ENCODE measurements at places on chromosomes 3 and 15.

GRCh38 chr15:77349666-77350065 is 70.2 kb downstream of the PEAK1 start:
- no peak for DNase-seq

GRCh38 chr3:142224482-142225072 is 808 bp downstream of the GK5 start:
- DNase-seq = peak; percentile 41

- DNase-seq = no peak
Measured at GRCh38 chr3:27454461-27454860, 29.7 kb downstream of the SLC4A7 start.

DNA sequence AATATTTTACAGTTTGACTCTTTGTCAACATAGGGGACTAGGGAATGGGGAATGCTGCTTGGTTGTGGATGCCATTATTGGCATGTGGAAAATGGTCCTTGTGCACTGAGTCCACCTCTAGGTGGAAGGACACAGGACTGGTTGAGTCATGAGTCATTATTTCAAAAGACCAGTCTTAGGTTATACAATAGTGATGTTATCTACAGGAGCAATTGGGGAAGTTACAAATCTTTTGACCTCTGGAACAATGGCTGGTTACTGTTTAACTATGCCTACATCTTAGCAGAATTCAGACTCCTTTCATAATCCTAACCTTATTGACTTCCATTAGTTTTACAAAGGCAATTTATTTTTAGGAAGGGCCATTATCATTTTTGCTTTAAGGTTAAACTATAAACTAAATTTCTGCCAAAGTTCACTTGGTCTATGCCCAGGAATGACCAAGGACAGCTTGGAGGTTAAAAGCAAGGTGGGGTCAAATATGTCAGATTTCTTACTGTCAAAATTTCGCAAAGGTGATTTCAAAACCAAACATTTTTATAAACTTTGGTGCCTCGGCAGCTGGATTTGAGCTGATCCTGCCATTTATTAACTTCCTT is 11.8 kb upstream of the CCR8 start:
- no peak for DNase-seq

GRCh38 chr3:169879845-169880575 is 10.3 kb upstream of the LRRC31 start:
- DNase-seq = no peak

DNA sequence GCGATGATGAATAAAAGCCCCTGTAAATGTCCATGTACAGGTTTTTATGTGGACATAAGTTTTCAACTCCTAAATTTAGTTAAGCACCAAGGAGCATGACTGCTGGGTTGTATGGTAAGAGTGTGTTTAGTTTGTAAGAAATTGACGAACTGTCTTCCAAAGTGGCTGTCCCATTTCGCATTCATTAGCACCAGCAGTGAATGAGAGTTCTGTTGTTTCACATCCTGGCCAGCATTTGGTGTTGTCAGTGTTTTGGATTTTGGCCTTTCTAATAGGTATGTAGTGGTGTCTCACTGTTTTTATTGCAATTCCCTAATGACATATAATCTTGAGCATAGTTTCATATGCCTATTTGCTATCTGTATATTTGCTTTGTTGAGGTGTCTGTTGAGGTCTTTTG is 3.7 kb downstream of the ZNF621 start:
- no peak for DNase-seq

DNA sequence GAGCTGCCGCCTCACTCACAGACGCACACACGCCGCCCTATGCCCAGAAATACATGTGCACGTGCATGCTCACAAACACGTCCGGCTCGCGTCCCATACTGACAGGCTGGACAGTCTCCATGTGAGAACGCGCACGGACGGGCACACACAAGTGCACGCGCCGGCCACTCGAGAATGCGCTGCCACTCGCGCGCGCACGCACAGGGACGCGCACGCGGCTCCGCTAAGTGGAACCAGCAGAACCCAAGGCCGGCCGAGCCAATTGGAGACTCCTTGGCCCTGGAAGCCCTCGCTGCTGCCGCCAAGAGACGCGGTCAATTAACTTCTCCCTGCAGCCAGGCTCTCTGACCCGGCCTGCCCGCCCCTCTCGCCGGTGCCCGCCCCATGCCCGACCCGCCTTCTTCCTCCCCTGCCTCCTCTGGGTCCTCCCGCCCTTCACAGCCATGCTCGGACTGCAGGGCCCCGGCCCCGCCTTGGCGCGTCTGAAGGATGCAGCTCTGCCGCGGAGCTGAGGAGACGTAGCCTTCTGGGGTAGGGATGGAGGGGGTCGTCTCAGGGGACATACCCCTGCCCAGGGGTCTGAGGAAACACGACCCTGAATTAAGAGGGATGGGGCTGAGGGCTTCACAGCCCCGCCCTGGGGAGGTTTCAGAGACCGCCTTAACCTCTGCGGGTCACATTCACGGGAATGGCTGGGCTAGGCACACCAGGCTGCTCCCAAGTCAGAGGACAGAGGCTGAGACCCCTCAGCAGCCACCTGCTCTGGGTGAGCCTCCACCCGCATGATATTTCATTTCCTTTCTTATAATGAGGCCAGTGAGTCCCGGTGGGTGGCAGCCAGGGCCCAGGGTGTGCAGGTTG is 15.0 kb downstream of the PTH1R start:
- peak; percentile 90 for DNase-seq

GRCh38 chr15:86089422-86089821 is 9.8 kb downstream of the AGBL1 start:
- DNase-seq = no peak

DNA sequence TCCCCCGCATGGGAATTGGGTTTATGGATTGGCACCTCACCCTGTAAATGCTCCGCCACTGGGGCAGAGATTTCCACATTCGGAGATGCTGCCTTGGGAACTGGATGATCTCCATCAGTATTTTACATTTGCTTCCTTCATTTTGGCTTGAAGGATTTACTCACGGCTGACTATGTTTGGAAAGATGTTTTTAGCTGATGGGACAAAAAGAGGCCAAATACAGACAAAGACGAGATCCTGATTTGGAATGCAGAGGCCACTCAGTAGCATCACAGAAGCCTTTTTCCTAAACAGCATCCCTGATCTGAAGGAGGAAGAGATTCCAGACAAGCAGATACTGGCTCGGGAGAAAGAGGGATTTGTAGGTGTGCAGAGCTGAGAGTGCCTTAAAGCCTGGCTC is 76.9 kb downstream of the MESD start:
- DNase-seq = no peak

DNA sequence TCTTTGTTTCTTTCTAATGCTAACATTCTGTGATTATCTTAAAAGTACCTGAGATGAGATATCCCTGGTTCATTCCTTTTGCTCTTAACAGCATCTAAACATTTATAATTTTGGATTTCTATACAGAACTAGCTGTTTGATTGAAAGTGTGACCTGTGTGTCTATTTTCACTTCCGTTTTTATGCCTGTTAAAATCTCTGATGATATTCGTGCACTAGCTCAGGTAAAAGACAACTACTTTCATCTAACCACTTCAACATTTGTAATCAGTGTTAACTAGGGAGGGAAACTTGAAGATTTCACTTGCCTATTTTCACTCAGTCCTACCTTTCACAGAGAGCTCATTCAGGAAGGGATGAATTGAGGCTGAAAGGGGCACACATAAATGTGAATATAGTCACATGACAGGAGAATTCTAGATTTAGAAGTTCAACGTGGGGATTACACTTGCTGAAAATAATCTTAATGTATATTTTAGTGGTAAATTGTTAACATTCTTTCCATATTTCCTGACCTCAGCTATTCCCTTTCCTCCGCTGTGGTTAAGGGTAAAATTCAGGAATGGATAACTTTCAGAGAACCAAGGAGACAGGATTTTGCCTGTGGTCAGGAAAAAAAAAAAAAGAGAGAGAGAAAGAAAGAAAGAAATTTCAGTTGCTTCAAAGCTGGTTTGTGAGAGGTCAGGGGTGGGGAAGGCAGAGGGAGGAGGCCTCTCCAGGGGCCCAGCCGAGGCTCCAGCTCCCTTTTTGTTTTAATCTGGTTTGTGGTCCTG is 159.8 kb upstream of the TSC22D2 start:
- DNase-seq = peak; percentile 38

DNA sequence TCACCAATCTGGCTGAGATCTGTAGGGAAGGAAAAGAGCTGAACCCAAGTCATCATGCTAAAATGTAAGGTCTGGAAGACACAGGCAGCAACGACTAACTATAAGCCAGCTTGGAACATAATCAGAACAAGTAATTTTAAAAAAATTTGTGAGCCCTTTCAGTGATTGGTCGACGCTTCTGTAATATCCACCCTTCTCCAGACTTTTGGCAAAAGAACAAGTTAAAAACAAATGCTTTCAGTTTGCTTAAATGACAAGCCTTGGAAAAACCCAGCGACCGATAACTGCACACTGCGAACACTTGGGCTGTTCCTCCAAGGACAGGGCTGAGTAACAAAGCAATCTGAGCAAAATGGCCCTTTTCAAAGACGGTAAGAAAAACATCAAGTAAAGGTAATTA is 49.6 kb downstream of the PCSK6 start:
- DNase-seq = no peak

- DNase-seq = peak; percentile 72
Measured at GRCh38 chr15:58951388-58952007, 18.0 kb upstream of the SLTM start.

DNA sequence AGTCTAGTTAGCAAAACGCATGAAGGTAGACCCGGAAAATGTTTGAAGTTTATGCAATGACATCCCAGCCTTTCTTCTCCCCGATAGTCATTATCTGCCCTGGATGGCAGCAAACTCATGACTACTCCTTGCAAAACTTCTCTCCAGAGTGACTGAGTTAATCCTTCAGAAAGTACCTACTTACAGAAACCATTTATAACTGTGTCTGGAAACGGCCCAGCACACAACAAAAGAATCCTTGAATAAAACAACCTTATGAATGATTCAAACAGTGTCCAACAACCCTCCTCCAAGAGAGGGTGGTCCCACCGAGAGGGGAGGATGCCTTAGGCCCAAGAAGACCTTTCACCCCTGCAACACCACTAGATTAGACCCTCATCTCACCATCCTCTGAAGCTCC is 14.2 kb downstream of the ST8SIA2 start:
- no peak for DNase-seq

DNA sequence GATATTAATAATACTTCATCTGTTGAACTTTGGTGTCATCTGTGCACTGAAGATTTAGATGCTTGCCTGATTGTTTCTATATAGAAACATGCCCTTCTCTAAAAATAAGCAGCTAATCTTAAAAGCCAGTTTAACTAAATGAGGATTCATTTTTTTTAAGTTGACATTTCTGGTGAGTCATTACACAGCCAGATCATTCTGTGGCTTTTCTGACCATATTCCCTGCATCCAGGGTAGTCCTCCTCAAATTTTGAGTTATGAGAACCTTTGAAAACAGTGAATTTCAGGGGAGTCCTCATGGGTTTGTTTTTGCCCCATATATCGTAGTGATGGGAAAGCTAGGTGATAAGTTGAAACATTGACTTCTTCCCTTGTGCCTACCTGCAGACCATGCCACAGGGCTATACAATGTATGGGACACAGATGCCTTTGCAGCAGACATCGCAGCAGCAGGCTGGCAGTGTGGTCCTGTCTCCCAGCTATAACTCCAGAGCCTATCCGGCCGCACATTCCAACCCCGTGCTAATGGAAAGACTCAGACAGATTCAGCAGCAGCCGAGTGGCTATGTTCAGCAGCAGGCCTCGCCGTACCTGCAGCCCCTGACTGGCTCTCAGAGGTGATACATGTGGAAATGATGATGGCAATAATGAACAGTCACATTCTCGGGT is 26.5 kb upstream of the P2RY12 start:
- DNase-seq = no peak

DNA sequence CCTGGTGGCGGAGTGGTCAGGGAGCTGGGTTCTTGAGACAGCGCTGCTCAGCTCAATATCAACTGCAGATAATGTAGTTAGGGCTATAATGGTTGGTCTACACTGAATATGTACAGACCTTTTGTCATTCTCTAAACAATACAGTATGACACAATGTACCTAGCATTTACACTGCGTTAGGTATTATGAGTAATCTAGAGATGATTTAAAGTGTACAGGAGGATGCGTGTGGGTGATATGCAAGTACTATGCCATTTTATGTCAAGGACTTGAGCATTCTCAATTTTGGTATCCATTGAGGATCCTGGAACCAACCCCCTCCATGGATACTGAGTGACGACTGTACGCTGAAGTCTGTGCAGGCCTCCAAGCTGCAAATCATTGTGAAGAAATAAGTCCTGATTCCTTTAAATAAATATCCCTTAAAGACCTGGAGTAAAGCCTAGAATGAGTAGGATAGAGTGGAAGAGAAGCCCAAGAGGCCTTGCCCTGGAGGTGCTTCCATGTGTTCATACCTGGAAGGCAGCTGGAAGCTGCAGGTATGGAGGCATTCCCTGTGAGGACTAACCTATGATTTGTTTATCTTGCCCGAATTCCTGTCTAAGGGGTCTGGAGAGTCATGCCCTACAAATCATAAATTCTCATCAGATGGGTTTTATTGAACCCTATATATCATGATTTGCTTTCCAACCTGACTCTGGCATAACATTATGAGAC is 15.7 kb upstream of the RTP1 start:
- DNase-seq = no peak

DNA sequence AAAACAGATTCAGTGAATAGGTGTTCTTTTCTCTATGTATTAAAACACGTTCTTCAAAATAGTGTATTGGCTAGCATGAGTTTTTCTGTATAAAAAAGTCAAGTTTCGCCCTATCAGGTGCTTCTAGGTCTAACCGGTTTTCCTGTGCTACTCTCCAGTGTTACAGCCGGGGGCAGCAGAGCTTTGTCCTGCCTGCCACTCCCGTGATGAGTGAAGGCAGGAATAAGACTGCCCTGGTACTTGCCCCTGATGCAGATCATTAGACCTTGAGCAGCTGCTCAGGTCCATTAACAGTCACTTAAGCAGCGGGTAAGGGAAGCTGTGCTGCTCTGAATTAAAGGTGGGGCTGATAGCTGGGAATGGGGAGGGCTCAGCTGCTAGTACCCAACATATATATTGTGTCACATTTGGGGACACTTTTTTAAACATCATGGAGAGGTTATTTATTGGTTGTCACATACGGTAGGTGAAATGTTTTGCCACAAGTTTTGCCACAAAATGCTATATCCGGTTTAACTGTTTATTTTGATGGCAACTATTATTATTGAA is 1.3 kb upstream of the UNC13C start:
- DNase-seq = peak; percentile 77
